ENCODE measurements at places on chromosomes 1 and 21.

DNA sequence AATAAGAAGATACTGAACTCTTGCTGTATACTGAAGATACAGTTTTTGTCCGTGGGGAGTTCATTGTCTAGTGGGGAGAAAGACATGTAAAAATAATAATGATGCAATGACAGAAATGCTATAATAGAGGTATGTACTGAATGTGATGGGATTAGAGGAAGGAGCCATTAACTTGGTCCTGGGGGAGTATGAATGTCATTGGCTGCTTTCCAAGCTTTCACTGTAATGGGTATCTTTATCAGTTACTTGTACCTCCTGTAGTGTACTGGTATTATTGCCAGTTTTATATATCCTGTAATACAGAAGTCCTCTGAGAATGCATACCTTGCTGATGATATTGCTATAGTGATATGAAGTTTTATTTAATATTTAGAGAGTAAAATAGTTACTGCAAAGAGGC lies 7.4 kb downstream of the BTBD8 start:
- DNase-seq, result no peak

DNA sequence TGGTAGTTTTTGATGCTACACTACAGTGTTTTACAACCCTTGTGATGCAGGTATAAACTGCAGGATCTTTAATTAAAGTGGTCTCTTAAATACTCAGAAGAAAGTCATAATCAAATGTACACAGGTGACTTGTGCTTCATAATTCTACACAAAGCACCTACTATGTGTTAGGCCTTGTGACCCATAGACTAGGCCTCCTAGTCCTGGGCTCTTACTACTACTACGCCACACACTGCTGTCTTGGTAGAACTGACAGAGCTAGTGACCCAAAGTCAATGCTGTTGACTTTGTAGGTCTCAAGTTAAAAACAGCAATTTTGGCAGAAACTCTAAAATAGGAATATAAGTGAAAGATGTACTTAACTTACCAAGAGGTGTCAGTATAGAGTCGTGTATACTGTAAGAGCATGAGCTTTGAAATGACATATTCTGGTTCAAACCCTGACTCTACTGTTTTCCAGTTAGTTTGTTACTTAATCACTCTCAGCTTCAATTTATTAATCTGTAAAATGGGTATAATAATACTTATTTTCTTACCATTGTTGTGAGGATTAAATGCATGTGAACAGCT lies 48.6 kb upstream of the LMO4 start:
- no peak for DNase-seq

DNA sequence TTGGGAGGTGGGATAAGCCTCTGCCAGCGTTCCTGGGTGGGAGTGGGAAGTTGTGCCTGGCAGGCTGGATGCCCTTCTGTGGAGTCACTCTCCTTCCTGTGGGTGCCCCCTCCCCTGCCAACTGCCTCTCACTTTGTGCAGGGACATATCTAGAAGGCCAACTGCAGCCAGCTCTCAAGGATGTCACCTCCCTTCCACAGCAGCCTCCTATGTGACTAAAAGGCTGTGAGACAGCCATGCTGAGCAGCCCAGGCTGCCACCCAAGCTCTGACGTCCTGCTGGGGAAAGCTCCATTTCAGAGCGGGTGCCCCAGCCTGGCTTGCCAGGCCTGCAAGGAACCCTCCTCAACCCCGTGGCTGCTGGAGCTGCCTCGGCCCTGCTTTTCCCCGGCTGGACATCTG lies 19.6 kb upstream of the SLC26A9 start:
- DNase-seq, result no peak

GRCh38 chr21:42652527-42653230 lies 742 bp upstream of the PDE9A start:
- no peak for DNase-seq

GRCh38 chr1:61400131-61400770 lies 317.9 kb downstream of the NFIA start:
- no peak for DNase-seq

DNA sequence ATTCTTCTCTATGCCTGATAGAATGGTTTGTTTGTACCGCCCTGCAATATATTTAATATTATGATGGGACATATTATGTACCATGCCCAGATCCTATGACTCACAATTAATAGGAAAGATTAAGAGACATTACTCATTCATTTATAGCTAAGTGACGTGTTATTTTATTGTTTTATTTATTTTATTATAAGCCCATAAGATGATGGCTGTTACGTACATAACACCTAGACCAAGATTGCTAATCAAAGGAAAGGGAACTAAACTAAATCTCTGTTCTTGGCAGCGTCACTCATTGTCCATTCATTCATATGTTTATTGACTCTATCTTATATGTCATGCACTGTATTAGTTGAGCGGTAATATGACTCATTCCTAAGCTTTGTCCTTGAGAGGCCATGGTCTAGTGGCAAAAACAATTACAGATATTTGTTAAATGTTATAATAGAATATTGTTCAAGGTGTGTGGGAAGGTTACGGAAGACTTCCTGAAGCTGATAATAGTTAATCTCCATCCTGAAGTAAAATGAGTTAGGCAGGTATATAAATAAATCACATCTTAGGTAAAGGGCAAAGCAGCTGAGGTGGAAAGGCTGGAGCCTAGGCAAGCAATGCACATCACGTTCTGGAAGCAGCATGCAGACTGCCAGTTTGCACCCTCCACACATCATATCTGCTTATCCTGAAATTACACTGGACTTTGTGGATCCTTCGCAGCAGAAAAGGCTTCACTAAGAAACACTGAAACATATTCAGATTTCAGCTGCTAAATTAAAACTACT lies 16.6 kb upstream of the CD55 start:
- DNase-seq, result no peak

All from stimulated activated CD8-positive, alpha-beta memory T cell treated with anti-CD3 and anti-CD28 coated beads, Interleukin-7, amount 100 ng/mL, for 1 hour (primary cell).